ENCODE measurements at places on chromosomes 5 and 9.

DNA sequence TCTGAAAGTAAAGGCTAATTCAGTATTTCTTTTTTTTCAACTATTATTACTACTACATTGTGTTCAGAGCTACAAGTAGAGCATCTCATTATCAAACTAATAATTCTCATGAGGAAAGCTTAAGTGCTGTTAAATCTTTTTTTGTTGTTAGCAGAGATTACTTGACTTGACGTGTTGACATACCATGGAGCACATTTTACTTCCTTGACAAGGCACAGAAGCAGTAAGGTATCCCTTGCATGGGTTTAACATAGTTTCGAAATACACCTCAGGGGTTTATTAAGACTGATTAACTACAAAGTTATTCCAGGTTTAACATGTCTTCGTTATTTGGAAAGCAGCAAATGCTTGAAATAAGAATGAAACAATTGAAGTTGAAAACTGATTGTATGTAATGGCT is 7.0 kb downstream of the SPDL1 start:
- DNase-seq = no peak

GRCh38 chr9:104991144-104991953 is 63.4 kb upstream of the ABCA1 start:
- peak; percentile 79 for DNase-seq

DNA sequence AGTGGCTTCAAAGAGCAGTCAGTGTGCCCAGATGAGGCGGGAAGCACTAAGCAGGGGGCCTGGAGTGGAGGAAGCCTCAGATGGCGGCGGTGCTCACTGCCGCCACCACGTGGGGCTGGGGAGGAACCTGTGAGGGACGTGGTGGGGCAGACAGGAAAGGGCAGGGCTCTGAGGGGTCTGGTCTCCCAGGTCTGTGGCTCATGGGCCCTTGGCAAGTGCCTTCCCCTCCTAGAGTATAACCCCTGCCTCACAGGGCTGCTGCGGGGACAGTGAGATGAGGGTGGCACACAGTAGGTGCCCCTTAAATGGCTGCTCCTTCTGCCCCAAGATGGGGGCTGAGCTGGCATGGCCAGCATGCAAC is 26.6 kb downstream of the NR5A1 start:
- DNase-seq = no peak

- DNase-seq = no peak
These were observed 113.2 kb downstream of the TLE4 start for GRCh38 chr9:79684711-79685575.

DNA sequence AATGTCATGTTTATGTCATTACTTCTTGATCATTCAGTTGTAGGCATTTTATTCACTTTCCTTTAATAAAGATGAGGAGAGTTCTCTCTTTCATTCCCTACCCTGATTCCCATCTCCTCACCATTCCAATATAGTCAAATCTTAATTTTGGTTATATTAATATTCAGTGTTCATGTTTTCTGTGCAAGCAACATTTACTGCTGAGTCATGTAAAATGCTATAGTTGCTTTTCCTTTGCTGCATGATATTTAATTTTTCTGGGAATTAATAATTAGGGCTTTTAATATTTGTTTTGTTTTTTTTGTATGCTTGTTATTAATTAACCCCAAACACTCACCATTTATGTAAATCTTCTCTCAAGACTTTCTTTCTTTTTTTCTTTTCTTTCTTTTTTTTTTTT is 18.5 kb downstream of the POU4F3 start:
- no peak for DNase-seq

- DNase-seq = no peak
These were observed 12.0 kb downstream of the NIPSNAP3B start for GRCh38 chr9:104775976-104776375.

DNA sequence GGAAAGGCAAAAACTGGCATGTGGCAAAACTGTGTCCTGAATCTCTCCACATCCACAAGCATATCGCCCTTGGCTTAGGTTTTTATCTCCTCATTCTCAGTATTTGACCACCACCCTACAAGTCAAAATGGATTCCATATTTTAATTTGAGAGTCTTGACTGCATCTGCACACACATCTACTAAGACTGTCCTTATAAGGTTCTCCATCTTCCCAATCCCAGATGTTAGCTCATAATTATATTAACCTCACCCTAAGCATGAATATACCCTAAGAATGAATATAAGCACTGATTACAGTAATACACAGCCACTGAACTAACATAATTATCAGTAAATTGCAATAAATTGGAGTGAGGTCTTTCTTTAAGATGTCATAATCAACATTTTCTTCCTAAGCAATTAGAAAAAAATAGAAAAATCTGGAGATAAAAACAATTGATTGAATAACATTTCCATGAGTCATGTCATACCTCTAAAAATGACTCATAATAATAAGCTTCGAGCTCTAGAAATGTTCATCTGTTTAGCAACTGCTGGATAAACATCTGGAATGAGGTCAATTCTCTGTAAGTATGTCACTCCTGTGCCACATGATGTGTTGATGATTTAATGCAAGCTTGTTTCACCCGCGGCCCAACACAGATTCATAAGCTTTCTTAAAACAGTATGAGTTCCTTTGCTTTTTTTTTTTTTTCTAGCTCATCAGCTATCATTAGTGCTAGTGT is 39.9 kb upstream of the PAM start:
- no peak for DNase-seq

- no peak for DNase-seq
These were observed 298.2 kb downstream of the EDIL3 start for GRCh38 chr5:84086511-84086910.
